AG20443 (cell line): ENCODE measurements at places on chromosomes 16 and 17.

DNA sequence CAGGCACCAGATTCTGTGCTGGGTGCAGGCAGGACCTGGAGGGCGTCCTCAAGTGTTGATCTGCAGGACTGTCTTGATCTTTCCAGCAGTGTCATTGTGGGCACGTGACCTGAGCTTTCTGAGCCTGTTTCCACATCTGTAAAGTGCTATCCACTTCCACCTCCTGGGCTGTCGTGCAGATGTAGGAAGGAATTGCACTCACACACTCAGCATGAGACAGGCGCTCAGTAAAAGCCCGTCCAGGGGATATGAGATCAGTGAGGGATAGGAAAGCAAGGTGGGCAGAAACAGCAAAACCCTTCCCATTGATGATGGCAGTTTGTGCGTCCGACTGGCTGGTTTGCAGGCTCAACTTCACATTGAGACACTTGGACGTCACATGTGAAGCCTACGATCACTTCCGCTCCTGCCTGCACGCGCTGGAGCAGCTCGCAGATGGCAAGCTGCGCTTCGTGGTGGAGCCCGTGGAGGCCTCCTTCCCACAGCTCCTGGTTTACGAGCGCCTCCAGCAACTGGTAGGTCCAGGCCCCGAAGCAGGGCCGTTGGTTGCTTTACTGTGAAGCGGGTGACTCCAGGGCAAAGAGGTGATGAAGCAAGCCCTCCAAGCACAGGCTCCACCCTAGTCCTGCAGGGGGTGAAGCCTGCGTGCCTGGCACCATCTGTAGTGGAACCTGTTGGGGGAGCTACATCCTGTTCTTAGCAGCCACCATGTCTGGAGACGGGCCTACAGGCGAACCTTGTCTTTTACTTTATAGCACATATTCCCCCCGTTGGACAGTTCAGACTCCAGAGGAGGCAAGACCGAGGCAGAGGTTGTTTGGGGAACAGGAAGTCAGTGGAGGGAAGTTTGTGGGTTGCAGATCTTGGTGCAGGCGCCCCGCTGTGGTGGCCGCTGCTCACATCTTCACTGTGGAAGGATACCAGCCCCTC is 23.0 kb downstream of the METTL22 start:
- DNase-seq: no peak

GRCh38 chr17:37648555-37648954 is 5.3 kb upstream of the DDX52 start:
- peak; percentile 57 for DNase-seq

- DNase-seq: peak; percentile 39
Measured at GRCh38 chr17:75319904-75320691, 30.9 kb upstream of the SLC25A19 start.

DNA sequence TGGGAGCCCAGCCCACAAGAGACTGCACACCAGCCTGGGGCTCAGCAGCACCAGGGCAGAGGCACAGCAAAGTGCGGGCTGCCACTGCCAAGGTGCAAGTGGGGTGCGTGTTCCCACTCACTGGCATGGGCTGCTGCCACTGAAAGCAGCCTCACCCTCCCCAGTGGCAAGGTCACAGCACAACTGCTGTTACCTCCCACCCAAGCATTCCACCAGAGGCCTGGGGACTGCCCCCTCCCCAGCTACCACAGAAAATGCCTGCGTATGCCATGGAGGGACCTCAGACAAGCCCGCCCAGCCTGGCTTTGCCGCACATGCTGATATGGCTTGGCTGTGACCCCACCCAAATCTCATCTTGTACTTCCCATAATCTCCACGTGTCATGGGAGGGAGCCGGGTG is 33.1 kb downstream of the MEAK7 start:
- no peak for DNase-seq

- peak; percentile 88 for DNase-seq
Measured at GRCh38 chr17:33674685-33675084, 381.6 kb upstream of the ASIC2 start.

DNA sequence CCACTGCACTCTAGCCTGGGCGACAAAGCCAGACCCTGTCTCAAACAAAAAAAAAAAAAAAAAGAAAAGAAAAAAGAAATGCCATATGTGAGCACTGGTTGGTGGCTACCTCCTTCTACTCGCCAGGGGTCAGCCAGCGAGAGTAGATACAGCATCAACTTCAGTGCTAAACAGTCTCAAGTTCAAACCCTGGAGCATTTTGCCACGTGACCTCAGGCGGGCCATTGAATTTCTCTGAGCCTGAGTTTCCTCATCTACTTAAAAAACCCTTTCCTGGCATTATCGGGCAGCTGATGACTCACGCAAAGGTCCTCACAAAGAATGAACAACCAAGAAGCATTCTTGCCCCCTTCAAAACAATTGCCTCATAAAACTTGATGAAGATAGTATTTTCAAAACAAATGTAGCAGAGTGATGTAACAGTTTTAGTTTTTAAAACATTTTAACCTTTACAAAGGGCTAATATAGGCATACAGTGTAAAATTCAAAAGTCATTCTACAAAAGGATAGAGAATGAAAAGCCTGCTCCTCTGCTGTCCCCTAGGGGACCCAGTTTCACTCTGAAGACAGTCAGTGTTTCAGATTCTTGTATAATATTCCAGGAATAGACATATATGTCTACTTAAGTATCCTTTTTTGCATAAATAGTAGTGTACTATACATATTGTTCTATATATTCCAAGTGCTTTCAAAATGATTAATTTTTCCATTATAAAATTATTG is 28.4 kb downstream of the DNAH2 start:
- DNase-seq: peak; percentile 76

DNA sequence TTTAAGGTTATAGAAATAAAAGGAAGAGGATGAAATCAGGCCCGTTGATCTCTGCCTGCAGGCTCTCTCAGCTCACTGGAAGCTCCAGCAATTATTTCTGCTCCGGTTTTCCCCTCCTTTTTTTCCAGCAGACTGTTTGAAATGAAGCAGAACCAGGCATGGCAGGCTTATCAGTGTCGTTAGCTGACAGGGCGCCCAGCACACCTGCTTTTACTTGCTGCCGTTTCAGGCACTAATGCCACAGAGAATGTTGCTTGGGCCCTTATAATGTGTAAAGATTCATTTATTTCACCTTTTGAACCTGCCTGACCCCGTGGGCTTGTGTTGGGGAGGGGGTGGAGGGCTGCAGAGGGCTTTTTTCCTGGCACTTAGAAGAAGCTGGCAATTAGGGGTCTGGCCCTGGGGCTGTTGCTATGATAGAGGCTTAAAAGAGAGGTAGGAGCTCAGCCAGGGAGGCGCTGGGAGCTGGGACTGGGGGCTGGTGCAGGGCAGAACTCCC is 108.1 kb downstream of the IRX3 start:
- no peak for DNase-seq

GRCh38 chr17:38753071-38753506 is 548 bp downstream of the PSMB3 start:
- no peak for DNase-seq

GRCh38 chr17:48513666-48514455 is 16.9 kb downstream of the HOXB1 start:
- DNase-seq: no peak

GRCh38 chr17:143785-144281 is 6.5 kb downstream of the SCGB1C2 start:
- DNase-seq: peak; percentile 97

- DNase-seq: no peak
Measured at GRCh38 chr17:80709090-80709695, 164.6 kb downstream of the RPTOR start.

DNA sequence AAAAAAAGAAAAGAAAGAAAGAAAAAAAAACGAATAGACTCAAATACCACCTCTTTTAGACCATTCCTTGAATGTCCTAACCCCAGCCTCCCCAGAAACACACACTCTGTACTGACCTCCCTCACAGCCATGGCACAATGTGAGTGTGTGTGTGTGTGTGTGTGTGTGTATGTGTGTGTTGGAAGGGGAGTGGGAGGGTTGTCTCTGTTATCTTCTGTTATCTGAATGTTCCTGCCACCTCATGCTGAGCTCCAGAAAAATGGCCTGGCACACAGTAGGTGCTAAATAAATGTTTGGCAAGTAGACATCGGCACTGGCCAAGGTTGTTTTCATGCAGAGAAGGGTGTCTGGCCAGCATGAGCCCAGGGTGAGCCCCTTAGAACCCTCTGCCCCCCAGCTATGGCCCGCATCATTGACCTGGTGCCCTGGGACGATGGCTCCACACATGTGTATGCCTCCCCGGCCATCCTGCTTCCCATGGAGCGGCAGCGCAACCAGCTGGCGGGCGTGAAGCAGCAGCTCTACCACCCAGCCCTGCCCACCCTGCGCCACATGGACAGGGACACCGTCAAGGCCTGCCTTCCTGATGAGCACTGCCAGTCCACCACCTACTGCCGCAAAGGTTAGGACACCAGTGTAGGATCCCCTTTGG is 6.6 kb upstream of the CNGB1 start:
- DNase-seq: no peak

- peak; percentile 78 for DNase-seq
Measured at GRCh38 chr16:20383106-20384029, 21.2 kb downstream of the PDILT start.

DNA sequence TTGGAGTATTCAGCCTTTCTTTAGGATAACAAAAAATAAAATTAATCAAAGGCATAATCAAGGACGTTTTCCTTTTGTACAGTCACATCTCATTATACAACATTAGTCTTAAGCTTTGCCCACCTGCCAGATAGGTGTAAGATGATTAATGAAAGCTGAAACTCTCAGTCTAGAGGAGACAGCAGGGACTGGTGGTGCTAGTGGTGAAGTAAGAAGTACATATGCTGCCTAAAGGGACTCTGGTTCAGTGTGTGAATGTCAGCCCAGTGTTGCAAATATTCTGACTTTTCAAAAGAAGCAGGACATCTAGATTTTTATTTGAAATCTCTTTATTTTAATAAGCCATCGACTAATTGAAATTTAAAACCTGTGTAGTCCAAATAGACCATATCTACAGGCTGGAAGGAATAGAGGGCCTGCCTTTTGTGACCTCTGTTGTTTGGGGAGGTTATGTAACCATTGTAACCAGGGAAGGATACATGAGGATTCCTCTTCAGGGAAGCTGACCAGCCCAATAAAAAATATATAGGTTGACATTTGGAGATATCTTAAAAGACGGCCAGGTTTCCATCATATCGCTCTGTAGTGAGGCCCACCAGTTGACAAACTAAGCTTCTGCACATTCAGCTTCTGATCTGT is 54.1 kb downstream of the FTO start:
- DNase-seq: no peak

DNA sequence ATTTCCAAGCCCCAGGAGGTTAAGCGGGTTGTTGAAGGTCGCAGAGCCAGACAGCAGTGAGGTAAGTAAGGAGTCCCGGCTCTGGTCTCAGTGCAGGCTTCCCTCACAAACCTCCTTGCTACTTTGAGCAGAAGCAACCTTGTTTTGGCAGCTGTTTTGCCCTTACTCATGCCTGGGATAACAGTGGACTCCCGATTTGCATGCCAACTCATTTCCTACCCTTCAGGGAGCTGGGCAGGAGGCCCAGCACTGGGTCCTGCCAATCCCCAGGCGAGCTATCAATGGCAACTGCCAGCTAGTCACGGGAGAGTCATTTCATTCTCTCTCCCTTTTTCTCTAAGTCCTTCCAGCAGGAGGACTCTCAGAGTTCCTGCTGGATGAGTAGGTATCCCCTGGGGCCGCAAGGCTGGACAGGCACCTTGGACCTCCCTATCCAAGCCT is 72.0 kb upstream of the KSR1 start:
- peak; percentile 85 for DNase-seq

- DNase-seq: peak; percentile 85
Measured at GRCh38 chr17:39194089-39194984, 3.1 kb downstream of the CACNB1 start.

DNA sequence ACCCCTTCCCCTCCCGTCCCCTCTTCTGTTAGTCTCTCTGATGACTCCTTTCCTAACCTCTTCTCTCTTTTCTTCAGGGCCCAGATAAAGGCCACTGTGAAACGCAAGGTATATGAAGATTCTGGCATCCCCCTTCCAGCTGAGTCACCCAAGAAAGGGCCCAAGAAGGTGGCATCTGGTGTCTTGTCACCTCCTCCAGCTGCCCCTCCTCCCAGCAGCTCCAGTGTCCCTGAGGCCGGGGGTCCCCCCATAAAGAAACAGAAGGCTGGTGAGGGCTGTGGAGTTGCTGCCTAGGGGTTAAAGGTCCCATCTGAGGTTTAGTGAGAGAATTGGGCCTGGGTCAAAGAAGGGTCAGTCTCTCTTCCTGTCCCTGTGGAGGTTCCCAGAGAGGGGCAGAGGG is 4.0 kb downstream of the RNASEK start:
- DNase-seq: no peak

- peak; percentile 82 for DNase-seq
Measured at GRCh38 chr17:17613708-17614114, 22.2 kb upstream of the PEMT start.

DNA sequence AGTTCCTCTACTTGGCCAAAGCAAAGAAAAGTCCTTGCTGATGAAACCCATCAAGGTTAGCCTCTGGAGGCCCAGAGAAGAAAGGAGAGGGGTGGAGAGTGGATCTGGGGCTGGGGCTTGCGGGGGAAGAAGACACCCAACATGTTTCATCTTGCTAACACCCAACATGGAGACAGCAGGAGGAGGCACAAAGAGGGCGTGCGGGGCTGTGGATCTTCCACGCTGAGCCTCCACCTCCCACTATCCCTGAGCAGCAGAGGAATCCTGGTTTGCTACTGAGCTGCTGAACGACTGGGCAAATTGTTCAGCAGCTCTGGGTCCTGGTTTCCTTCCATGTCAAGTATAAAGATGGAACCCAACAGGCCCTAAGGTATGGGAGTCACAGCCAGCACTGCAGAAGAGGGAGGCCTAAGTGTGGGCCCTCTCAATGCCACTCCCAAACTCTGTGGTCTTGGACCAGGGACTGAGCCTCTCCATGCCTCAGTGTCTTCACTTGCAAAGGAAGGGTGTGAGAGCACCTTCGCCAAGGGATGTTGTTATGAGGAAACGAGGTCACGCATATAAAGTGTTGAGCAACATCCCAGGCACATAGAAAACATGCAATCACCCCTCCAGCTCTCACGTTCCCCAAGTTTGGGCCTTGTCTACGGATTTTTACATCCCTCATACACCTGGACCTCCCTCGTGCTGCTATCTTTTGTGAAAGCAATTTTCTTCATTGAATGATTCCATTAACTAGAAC is 122.5 kb downstream of the XYLT1 start:
- no peak for DNase-seq

DNA sequence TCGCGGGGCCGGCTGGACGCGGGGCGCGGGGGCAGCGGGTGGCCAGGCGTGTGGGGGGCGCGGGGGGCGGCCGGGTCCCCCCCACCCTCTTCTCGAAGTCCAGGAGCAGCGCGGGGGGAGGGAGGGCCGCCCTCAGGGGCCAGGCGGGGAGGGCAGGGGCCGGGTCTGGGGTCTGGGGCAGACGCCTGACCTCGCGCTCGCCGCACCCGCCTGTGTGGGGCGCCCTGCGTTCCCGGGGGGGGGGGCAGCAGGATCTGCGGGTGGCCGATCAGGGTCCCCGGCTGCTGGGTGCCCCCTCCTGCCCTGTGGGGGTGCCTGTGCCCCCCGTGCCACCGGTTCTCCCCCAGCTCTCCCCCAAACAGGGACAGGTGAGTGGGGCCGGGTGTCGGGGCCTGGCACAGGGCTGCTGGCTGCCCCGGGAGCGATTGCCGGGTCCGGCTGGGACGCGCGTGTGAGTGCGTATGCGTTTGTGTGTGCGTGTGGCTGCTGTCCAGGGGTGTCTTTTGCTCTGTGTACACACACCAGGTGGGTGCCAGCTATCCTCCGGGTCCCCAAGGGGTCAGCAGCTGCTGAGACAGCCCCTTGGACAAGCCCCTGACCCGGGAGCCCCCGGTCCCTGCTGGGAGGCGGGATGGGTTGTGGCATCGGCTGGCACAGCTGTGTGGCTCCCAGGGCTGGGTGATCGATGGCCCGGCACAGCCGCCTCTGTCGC is 663 bp downstream of the PRR35 start:
- no peak for DNase-seq

GRCh38 chr16:66489385-66489784 is 60.5 kb downstream of the TK2 start:
- DNase-seq: no peak

- no peak for DNase-seq
Measured at GRCh38 chr17:42106009-42106408, 6.5 kb downstream of the DHX58 start.
